ENCODE measurements at places on chromosomes 12 and 14.

DNA sequence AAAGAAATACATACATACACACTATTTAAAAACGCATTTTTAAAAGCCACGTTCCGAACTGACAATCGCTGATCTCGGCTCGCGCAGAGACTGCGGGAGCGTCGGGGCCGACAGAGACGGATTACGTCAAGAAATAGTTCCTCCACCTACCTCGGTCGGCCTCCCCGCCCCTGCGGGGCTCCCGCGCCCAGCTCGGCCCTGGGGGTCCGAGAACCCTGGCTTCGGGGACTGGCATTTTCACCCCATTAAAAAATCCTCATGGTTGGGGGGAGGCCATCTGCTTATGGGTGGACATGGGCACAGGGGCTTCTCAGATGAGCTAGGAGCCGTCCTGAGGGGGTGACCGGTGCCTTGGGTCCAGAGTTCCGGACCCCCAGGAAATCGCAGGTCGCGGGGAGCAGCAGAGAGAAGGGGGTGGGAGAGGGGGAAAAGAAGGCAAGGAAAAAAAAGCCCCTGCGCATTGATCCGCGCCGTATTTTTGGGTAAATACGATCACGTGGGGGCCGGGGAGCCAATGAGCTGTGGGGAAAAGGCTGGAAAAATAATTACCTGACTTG is 324 bp upstream of the HOXC9 start:
- no peak for DNase-seq

DNA sequence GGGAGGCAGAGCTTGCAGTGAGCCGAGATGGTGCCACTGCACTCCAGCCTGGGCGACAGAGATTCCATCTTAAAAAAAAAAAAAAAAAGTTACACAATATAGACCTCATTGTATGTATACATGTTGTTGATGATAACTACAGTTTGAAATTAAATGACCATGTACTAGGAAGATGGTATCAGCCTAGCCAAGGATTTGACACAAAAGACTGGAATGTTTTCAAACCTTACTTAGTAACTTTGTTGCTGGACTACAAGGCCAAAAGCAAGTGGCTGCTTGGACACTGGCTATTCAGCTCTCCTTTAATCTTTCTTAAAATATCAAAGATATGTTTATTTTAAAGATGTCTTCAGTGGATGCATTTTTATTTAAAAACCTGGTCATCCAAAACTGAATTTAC is 18.9 kb upstream of the NUDT4 start:
- DNase-seq = no peak

- no peak for DNase-seq
Measured at GRCh38 chr14:51022769-51023168, 72.1 kb downstream of the TRIM9 start.

GRCh38 chr14:69226736-69227135 is 33.2 kb upstream of the GALNT16 start:
- DNase-seq = no peak

GRCh38 chr12:45730348-45731189 is 1.1 kb downstream of the ARID2 start:
- peak; percentile 29 for DNase-seq

- no peak for DNase-seq
Measured at GRCh38 chr12:118501489-118501888, 125.1 kb downstream of the SUDS3 start.

DNA sequence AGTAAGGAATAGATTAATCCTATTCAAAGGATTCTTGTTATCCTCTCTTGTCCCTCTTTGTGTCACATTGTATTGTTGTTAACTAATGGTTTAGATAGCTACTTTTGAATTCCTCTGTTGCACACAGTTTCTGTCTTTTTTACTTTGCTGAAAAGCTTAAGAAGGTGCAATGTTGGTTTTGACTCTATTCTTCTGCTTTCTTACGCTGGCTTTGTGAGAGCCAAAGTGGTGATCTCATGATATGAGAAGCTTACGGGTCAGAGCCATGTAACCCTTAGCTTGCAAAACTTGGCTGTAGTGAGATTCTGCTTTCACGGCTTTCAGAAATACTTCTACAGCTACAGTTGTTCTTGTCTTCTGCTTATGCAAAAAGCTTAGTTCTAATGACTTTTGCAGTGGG is 239.7 kb downstream of the TRHDE start:
- no peak for DNase-seq

DNA sequence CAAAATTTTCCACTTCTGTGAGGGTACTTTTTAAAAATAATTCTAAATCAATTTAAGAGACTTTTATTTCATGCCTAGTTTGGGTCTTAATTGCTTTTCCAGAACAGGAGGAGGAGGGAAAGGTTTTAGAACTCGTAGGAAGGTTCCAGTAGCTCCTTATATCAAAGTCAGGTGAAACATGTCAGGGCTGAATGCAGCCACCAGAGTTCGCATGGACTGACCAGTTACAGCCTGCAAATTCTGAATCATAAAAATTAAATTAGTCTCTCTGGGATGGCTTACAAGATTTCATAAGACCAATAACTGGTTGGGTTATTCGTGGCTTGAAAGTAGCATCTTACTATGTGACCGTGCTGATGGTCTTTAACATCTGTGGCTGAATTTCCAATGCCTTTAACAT is 397 bp downstream of the BDKRB1 start:
- DNase-seq = no peak

DNA sequence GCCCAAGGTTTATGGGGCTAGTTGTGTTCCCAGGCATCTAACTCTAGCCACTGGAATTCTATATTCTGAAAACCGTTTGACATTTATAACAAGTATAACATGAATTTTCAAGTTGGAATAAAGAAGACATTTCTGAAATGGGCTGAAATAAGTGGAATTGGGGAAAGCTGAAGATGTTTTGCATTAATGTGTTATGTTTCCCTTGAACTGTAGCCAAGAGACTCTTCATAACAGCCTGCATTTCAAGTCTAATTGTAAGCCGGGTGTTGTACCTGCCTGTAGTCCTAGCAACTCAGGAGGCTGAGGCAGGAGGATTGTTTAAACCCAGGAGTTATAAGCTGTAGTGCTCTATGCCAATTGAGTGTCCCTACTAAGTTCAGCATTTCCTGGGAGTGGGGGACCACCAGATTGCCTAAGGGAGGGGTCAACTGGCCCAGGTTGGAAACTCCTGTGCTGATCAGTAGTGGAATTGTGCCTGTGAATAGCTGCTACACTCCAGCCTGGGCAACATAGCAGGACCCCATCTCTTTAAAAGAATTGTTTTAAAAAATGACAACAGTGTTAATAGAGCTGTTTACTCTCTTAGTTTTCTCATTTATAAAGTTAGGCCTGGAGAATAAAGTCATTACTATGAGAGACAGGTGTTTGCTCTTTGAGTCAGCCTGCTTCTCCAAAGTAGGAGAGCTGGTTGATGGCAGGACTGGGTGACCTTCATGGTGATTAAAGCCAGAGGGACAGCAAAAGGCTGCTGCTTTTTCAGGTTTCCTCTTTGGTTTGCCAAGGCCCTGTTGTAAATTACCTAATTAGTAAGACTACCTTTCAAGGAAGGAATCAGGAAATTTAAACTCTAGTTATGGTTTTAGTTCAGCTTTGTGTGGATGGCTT is 483.6 kb upstream of the RGS6 start:
- no peak for DNase-seq

DNA sequence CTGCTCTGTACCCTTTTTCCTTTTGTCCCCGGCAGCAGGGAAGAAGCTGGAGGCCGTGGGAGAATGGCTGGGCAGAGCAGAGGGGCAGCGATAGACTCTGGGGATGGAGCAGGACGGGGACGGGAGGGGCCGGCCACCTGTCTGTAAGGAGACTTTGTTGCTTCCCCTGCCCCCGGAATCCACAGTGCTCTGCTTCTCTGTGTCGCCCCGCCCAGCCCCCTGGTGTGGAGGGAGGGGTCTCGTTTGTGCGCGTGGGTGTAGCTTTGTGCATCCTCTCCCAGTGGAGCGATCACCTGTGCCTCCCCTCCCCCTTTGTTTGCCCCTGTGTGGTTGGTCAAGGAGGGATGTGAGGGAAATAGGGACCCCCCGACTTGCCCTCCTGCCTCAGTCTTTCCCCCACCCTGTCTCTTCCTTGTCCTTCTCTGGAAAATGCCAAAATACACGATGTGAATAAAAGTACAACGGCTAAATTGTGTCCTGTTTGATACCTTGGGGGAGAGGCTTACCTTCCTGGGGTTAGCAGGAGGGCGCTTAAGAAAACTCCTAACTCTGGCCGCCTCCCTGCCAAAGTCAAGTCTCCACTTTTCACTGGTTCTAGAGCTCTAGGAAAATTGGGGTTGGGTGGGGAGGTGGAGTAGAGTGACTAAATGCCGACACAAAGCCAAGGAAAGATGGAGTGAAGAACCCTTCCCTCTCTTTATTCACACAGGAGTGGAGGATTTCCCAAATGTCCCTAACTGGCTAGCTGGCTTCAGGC is 990 bp upstream of the TPI1 start:
- no peak for DNase-seq

- no peak for DNase-seq
Measured at GRCh38 chr12:59620326-59620725, 24.5 kb downstream of the SLC16A7 start.

DNA sequence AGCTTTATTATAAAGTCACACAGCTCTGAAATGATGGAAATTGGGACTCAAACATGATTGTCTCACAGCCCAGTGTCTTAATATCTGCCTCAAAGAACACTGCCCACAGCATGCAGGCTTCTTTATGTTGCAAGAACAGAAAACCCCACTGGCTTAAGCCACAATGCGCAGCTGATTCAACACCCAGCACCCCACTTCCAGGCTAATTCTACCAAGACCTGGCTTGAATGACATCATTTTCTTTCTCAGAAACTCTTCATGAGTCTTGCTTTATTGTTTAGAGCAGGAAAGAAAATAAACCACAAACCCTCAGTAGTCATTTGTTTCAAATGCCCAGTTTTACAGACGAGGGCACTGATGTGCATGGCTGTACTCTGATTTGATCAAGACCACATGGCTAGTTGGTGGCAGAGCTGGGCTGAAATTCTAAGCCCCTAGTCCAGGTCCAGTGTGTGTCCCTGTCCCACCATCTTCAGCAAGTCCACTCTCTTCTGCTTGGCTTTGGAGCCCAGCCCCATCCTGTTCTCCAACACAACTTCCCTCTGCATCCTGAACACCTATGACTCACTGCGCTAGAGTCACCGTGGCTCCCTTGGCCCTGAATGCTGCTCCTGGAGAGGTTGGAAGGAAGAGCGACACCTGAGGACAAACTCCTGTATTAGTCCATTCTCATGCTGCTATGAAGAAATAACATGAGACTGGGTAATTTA is 50.3 kb upstream of the SRSF5 start:
- no peak for DNase-seq

- no peak for DNase-seq
Measured at GRCh38 chr12:105281694-105282049, 45.7 kb upstream of the APPL2 start.

DNA sequence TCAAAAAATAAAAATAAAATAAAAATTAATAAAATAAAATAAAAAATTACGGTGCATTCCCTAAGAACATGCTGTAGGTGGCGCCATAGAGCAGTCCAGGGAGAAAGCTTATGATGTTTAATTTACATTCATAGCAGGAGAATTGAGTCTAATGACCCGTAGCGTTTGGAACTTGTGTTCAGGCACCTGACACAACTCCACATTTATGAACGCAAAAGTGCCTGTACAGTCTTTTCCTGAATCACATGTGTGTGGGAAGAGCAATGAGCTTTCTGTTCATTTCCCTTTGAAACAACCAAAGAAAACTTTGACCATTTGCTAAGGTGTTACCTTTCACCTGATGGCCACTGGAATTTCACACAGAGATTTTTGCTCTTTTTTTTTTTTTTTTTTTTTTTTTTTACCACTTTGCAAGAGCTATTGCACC is 60.6 kb upstream of the KCNA1 start:
- no peak for DNase-seq

DNA sequence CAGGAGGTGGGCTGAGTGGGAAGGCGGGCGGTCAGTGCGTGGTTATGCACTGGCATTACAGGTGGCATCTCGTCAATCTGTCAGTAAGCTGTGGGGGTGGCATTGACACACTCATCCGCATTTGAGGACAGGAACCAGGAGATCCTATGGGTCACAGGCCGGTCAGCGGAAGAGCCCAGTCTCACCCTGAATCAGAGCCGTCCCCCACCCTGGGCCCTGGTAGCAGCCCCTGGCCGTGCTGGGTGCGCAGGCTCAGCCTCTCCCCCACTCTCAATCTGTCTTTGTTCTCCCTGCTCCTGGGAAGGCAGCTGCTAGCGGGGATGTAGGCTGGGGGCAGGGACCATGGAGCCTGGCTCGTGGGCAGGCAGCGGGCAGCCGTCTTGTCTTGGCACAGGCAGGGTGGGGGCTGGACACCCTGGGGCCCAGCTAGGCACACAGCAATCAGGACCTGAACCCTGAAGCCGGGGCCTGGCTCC is 5.1 kb downstream of the INF2 start:
- peak; percentile 72 for DNase-seq

- no peak for DNase-seq
Measured at GRCh38 chr12:122265476-122265875, 818 bp downstream of the VPS33A start.

GRCh38 chr12:59708064-59708463 is 112.2 kb downstream of the SLC16A7 start:
- no peak for DNase-seq

- peak; percentile 19 for DNase-seq
Measured at GRCh38 chr12:117367006-117367638, 5.7 kb upstream of the NOS1 start.

DNA sequence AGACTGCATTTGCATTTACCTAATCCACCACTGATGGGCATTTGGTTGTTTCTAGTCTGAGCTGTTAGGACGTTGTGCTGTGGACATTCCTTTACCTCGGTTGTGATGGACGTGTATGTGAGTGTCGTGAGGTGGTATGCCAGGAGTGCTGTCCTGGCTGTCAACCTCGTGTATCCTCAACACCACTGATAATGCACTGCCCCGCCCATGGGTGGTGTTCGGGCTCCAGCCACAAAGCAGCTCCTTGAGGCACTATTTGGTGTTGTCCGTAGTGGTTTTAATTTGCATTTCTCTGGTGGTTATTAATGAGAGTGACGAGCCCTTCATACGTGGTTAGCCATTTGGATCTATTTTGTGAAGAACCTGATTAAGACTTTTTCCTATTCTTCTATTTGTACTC is 87.6 kb downstream of the PPP2R5C start:
- no peak for DNase-seq

- peak; percentile 7 for DNase-seq
Measured at GRCh38 chr12:55847603-55848291, 5.0 kb upstream of the MMP19 start.

DNA sequence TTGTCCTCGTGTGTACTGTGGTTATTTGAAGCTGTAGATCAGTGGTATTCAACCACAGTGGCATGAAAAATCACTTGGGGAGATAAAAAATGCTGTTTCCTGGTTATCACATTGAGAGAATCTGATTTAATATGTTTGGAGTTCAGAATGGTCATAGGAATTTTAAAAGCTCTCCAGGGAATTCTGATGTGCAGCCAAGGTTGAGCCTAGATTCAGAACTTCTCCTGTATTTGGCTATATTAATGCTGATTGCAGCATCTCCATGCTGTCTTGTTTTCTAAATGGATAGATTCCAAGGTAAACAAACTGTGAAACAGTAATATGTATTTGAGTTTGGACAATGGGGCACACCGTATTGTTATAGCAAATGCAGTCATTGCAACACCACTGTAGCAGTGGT is 982.2 kb upstream of the FBXO33 start:
- no peak for DNase-seq

DNA sequence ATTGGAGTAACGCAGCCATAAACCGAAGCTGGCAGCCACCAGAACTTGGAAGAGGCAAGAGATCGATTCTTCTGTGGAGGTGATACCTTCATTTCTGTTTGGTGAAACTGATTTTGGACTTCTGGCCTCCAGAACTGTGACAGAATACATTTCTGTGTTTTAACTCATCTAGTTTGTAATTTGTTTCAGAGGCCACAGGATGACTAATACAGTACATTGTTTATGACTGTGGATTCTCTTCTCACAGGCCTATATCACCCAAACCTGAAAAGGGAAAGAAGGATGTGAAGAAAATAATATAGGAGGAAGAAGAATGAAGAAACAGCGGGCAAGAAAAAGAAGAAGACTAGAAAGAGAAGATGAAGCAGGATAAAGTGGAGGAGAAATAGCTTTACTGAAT is 263.8 kb upstream of the DIO2 start:
- DNase-seq = no peak
